ENCODE measurements at places on chromosomes 12 and 14. TPM values are rescaled to one million over a fixed set of nuclear protein-coding genes. Genes with fewer than 3 reads are reported as not detected.

DNA sequence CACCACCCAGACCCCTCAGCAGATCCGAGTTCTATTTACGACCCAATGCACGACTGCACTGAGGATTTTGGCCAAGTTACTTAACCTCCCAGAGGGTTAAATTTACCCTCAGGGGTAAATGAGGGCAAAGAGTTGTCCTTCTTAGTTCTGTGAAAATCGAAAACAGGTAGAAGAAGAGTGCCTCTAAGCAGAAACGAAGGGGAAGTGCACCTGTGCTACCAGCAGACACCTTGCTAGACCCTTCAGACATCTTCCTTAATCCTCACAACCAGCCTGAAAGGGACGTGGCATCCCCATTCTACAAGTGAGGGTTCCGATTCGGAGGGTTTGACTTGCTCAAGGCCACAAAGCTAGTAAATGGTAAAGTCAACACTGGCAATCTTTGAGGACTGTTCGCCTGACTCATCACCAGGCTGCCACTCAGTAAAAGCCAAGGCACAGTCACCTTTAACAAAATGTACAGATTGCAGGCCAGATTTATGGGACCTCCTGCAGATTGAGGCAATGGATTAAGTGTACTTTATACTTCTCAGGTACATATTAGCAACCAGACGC, 1.6 kb downstream of the GSG1 start:
- DNase-seq: peak; percentile 77
- H3K4me3 ChIP-seq: peak overlapping the region; percentile 52
- no peaks in the 10 kb centered on the region for H3K27me3 ChIP-seq
- peaks cover 63% of the 10 kb centered on the region for H3K4me1 ChIP-seq
- no peaks in the 10 kb centered on the region for H3K36me3 ChIP-seq

GRCh38 chr14:77286576-77286975, 15.6 kb upstream of the NGB start:
- no peak overlapping the region for H3K27ac ChIP-seq
- H3K27me3 ChIP-seq: no peaks in the 10 kb centered on the region
- no peak for DNase-seq

Gene OTX2
- total RNA-seq: not detected

DNA sequence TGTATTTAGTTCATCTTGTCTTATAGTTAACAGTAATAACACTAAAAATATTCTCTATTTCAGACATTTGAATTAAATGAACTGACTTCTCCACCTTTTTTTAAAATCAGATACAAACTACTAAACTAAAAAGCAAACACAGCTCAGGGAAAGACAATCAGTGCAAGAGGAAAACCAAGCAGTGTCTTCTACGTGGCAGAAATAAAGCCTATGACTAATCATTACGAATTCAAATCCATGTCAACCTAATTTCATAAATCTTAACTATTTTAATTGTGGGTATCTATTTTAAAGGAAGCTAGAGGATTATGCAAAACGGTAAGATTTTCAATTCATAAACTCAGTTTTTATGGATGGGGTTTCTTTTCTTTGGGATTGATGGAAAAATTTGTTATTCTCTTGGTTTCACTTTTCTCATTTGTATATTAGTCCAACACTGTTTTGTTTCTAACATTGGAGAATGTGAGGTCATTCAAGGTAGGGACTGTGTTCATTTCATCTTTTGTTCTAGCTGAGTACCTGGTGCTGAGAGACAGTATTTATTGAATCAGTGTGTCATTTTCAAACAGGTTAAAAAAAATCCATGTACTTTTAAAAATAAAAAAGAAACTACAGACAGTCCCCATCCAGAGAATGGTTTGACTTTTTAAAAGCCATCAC, 12.8 kb upstream of the PALS1 start:
- H3K36me3 ChIP-seq: no peaks in the 10 kb centered on the region
- no peak overlapping the region for H3K27ac ChIP-seq
- DNase-seq: no peak

DNA sequence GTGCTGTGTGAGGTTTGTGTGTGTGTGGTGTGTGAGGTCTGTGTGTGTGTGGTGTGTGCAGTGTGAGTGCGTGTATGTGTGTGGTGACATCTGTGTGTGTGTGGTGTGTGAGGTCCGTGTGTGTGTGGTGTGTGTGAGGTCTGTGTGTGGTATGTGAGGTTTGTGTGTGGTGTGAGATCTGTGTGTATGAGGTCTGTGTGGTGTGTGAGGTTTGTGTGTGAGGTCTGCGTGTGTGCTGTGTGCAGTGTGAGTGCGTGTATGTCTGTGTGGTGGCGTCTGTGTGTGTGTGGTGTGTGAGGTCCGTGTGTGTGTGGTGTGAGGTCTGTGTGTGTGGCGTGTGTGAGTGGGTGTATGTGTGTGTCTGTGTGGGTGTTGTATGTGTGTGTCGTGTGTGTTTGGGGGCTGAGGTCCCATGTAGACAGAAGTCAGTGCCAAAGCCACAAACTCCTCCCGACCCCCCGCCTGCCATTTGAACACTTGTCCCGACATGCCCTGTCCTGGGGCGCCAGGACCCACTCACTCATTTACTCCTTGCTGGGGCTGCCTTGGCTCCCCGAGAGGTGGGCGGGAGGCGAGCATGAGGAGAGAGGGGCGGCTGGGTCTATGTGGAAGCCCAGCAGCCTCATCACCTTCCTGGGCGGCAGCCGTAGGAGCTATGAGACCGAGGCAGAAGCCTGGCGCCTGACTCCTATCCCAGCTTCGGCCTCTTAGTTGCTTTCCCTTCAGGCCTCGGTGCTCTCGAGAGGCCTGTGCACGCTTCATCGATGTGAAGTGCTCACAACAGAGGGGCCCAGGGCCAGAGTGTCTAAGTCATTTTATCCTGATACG, 20.5 kb downstream of the RILPL1 start:
- H3K27me3 ChIP-seq: no peaks in the 10 kb centered on the region
- no peak overlapping the region for H3K27ac ChIP-seq
- no peaks in the 10 kb centered on the region for H3K36me3 ChIP-seq

Gene ENDOU
- total RNA-seq: not detected

Gene KLRB1
- not detected for total RNA-seq

DNA sequence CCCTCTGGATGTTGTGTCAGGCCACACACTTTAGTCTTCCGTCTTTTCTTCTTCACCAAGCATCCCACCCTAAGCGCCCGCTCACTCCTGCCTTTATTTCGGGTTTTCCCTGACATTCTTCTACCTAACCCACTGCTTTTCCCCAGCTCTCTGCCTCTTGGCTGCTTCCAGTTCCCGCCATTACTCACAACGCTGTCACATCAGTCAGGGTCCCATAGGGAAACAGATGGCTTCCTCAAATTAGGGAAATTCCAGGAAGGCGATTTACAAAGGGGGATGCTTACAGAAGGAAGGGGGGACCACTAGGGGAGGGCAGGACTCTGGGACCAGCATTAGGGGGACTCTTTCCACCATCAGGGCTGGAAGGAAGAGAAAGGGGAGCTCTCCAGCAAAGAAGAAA, 9.2 kb upstream of the PPP1R13B start:
- no peaks in the 10 kb centered on the region for H3K36me3 ChIP-seq
- H3K4me1 ChIP-seq: no peaks in the 10 kb centered on the region
- DNase-seq: no peak
- H3K4me3 ChIP-seq: no peak overlapping the region
- no peak overlapping the region for H3K27ac ChIP-seq

Gene TGM1
- total RNA-seq: 11.4 TPM

DNA sequence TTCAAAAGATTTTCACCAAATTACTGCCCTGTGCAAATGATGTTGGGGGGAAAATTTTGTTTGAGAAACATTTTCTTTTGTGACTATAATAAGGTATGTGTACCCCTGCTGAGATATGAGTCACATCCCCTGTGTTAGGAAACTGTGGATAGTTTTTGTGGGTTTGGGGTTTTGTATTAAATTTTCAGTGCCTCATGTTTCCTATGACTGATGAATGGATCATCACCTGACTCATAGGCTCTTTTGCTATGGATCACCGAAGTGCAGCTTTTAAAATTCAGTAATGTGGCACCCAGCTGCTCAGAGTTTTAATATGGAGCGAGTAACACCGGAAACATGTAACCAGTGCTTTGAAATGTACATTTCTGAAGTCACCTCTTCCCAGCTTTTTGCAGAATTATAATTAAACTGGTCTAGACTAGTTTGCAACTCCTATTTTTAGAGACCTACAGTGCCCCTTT, 167.4 kb upstream of the HMGA2 start:
- DNase-seq: no peak
- no peaks in the 10 kb centered on the region for H3K36me3 ChIP-seq
- no peak overlapping the region for H3K27ac ChIP-seq
- H3K27me3 ChIP-seq: no peaks in the 10 kb centered on the region

- no peaks in the 10 kb centered on the region for H3K4me1 ChIP-seq
- H3K36me3 ChIP-seq: no peaks in the 10 kb centered on the region
- peaks cover 13% of the 10 kb centered on the region for H3K27me3 ChIP-seq
- no peak overlapping the region for H3K27ac ChIP-seq
- DNase-seq: no peak
These were observed 12.9 kb upstream of the SERPINA4 start for GRCh38 chr14:94548131-94548998.

DNA sequence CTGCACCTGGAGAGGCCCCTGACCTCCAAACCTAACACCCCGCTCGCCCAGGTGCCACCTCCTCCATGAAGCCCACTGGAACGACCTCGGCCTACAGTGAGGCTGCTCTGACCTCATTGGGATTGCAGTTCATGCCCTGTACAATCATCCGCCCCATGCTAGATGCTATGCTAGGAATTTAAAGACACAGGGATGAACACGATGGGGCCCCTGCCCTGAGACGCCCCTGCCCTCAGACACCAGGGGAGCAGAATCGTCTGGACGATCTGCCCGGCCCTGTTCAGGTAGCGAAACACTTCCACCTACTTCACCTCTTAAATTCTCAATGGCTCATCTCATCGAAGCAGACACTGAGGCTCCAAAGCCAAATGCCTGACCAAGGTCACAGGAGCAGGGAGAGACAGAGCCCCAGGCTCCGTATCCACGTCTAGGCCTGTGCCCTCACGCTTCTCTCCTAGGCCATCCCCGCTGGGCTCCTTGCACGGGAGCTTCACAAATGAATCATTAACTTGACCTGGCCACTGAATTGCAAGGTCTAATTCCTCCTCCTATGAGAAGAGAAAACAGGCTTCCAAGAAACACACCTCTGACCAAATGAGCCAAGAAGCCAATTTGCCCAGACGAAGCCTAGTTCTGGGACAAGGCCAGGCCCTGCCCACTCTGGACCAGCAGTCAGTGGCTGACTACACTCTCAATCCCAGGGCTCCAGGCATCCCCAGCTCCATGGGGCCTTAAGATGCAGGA, 35.2 kb downstream of the SCARB1 start:
- no peak for DNase-seq
- no peaks in the 10 kb centered on the region for H3K27me3 ChIP-seq
- no peaks in the 10 kb centered on the region for H3K4me1 ChIP-seq
- no peak overlapping the region for H3K4me3 ChIP-seq
- H3K36me3 ChIP-seq: no peaks in the 10 kb centered on the region

DNA sequence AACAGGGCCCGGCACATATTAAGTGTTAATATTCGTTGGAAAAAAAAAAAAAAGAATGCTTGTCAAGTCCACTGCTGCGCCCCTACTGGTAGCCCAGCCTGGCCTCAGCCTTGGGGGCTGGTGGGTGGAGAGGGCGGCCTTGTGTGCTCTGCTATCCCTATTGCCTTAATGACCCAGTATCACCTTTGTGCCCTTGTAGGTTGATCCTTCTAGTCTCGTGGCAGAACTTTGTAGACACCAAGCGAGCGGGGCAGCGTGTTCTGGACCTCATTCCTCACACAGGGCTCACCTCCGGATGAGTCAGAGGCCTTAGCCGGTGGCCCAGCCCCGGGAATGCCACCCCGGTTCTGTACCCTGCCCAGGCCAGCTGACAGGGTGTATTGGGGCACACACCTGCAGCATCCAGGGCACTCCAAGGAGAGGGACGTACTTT, 1.8 kb upstream of the RCOR1 start:
- DNase-seq: no peak
- no peak overlapping the region for H3K27ac ChIP-seq
- peaks cover 22% of the 10 kb centered on the region for H3K4me1 ChIP-seq
- no peaks in the 10 kb centered on the region for H3K36me3 ChIP-seq
- H3K4me3 ChIP-seq: no peak overlapping the region

- H3K27ac ChIP-seq: peak overlapping the region; percentile 93
- no peaks in the 10 kb centered on the region for H3K27me3 ChIP-seq
- H3K4me1 ChIP-seq: peaks cover 81% of the 10 kb centered on the region
These were observed 111.9 kb downstream of the FOXN3 start for GRCh38 chr14:89304972-89305703.

GRCh38 chr14:92506231-92506630, 7.3 kb upstream of the RIN3 start:
- H3K27ac ChIP-seq: peak overlapping the region; percentile 14
- H3K4me1 ChIP-seq: peaks cover 54% of the 10 kb centered on the region
- no peaks in the 10 kb centered on the region for H3K36me3 ChIP-seq
- DNase-seq: no peak

Gene SRRM4
- total RNA-seq: not detected

- H3K4me3 ChIP-seq: no peak overlapping the region
- H3K36me3 ChIP-seq: no peaks in the 10 kb centered on the region
- H3K4me1 ChIP-seq: peaks cover 26% of the 10 kb centered on the region
- no peak for DNase-seq
These were observed 38.5 kb downstream of the NFKBIA start for GRCh38 chr14:35366056-35366451.

DNA sequence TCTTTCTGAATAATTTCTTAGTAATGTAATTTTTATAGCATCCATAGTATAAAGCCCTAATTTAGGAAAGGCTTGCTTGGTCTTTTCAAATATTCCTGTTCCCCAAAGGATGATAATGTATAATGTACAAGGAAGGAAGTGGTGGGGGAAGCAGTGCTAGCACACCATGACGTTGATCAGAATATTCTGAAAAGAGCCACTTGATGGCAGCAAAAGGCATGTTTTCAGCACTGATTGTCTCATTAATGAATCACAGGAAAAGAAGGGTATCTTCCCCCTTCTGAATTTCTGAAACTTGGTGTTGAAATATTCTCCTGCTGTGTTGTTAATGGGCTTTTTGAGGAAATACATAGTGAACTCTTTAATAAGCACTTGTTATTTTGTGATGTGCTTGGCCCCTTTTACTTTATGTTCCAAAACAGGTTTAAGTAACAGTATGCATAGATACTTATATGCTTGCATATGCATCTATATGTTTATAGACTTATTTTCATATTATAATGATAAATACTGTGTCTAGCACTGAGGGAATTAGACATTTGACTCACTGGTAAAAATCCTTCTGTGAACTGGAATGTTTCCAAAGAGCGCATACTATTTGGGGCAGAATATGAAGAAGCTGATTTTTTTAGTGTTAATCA, 122.0 kb downstream of the TMEM117 start:
- DNase-seq: peak; percentile 32
- H3K4me3 ChIP-seq: no peak overlapping the region
- H3K36me3 ChIP-seq: no peaks in the 10 kb centered on the region
- no peaks in the 10 kb centered on the region for H3K4me1 ChIP-seq
- H3K27ac ChIP-seq: no peak overlapping the region
- no peaks in the 10 kb centered on the region for H3K27me3 ChIP-seq

All from B cell (primary cell).